ENCODE measurements at places on chromosomes 11 and 22.

DNA sequence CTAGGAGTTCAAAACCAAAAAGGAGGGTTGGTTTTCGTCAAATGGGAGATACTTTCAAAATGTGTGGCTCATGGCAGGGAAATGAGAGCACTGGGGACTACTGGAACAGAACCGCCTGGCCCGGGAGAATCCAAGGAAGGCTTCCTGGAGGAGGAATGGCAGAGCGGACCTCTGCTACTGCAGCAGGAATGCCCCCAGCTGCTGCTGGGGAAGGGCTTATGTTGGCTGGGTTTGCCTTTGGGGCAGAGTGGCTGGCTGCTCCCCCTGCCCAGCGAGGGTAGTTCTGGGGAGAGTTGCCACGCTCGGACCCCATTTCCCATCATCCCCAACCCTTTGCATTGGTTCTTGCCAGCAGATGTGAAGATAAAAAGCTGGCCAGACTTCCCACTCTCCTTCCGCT, 10.6 kb upstream of the APOBEC3A start:
- no peak for DNase-seq

- DNase-seq: no peak
Observed at GRCh38 chr22:44091021-44091721, 67.1 kb downstream of the PARVB start.

DNA sequence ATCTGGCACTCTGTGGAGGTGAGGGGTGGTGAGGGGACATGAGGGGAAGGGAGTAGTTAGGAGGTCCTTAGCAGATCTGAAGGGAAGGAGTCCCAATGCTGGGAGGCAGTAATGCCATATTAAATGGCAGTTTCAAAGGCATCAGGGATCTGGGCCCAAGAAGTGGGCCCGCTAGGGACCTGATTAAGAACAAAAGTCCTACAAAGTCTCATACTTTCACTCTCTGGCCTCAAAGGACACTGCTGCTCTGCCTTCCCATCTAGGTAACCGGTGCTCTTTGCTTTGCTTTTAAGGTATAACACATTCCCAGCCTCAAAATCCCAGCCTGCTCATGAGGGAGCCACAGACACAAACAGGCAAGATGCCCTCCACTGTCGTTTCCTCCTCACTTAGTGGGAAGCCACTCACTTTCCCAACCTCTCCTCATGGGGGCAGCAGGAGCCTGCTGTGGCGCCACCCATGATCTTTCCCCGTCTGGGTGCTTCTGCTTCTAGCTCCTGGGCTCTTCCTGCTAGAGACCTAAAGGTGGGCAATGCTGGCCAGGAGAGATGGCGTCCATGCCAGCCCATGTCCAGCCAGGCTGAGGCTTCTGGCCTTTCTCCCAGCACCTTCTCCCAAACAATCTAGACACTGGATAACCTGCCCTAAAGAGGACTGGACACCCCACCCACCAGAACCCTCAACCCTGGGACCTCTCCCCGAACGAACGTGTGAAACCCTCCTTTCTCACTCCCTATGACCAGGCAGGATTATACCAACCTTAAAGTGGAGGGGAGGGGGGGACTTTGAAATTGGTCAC, 68.3 kb downstream of the PLEKHA7 start:
- DNase-seq: no peak

GRCh38 chr11:116579031-116579653, 193.6 kb downstream of the BUD13 start:
- DNase-seq: no peak
